ENCODE measurements at places on chromosomes 7 and 10.

GRCh38 chr7:77651575-77652162 is 44.6 kb upstream of the RSBN1L start:
- DNase-seq: peak; percentile 67

DNA sequence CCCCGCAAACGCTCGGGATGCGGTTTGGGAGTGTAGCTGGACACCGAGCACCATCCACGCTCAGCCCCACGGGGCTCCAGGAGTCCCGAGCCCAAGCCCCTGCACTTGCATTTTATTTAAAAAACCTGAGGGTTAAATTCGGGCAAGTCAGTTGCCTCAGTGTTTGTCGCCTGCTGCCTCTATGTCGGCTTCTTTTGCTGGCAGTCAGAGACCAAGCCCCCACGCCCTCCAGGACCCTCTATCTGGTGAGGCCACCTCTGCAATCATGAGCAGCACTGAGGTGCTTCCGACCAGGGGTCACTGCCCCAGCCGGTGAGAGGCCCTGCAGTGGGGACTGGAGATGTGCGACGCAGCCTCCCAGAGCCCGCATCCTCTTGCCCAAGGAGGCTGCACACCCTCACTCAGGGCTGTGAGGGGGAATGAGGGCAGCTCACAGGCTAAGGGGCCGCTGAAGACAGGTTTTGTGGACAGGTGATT is 13.3 kb upstream of the ZNF273 start:
- DNase-seq: no peak

- peak; percentile 43 for DNase-seq
Measured at GRCh38 chr7:74083928-74084721, 521 bp downstream of the LIMK1 start.

DNA sequence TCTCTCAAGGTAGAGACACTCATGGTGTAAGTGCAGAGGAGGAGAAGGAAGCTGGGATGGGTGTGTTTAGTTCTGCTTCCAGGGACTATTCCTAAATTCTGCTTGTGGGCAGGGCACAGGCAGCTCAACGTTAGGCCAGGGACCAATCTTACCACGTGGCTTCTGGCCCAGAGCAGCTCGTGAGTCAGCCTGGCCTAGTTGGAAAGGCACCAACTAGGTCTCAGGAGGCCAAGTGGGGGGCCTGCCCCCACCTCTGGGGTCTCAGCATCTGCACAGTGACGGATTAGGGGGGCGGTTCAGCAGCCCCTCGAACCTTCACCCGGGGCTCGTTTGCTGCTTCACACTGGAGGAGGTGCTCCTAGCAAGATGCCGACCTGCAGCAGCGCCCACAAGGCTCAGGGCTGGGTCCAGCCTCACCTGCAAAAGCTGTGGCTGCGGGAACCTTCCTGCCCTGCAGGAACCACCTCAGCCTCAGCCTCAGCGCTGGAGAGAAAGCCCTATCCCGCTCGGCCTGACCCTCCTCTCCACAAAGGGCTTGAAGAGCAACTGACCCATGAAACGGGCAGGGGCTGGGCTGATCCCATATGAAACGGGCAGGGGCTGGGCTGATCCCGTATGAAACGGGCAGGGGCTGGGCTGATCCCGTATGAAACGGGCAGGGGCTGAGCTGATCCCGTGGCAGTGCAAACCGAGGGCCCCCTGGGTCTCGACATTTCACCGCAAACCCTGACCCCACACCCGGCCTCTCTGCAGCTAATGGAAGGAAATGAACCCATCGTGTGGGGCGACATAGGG is 447.4 kb downstream of the DNAJB6 start:
- DNase-seq: no peak

- peak; percentile 47 for DNase-seq
Measured at GRCh38 chr10:23512355-23513058, 73.6 kb downstream of the OTUD1 start.

DNA sequence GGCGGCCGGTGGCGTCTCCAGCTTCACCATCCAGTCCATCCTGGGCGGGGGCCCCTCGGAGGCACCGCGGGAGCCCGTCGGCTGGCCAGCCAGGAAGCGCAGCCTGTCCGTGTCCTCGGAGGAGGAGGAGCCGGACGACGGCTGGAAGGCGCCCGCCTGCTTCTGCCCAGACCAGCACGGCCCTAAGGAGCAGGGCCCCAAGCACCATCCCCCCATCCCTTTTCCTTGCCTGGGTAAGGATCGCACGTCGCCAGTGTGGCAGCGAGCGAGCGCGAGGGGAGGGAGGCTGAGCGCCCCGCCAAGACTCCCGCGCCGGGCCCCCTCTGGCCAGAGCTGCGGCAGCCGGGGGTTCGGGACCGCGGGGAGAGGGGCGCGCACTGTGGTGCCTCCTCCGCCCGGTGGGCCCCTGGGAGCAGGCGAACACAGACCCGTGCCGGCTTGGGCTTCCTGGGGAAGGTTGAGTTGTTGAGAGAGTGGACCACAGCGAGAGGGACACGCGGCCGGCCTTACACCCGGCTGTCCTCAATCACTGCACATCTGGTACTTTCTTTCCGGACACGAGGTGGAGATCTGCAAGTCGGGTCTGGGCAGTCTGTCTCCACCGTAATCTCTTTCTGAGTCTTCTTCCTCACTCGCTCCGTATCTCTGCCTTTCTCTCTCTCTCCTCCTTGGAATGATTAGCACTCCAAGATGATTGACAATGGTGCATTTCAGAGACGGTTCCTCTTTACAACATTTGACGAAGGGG is 652 bp downstream of the HMX2 start:
- DNase-seq: no peak

GRCh38 chr7:47078241-47078640 is 503.7 kb downstream of the TNS3 start:
- DNase-seq: peak; percentile 43

GRCh38 chr10:25175527-25176420 is 973 bp downstream of the GPR158 start:
- no peak for DNase-seq

GRCh38 chr7:79377097-79377496 is 76.4 kb downstream of the MAGI2 start:
- DNase-seq: peak; percentile 72

DNA sequence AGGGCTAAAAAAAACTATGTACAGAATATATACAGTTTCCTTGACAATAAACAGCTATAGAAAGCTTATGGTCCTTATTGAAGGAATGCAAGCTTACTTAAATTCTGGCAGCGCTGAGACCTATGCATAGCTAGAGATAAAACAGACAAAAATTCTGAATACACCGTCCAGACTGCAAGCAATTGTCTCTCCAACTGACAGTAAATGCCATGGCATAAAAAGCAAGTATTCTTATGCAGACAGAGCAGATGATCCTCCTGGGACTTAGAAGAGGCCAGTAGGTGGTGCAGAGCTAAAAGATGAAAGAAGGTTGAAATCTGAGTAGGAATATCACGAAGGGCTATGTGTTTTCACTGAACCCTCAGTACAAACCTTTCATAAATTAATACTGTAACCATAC is 157.0 kb upstream of the CACNA2D1 start:
- DNase-seq: no peak

- DNase-seq: no peak
Measured at GRCh38 chr7:131603932-131604331, 47.5 kb upstream of the PODXL start.

- DNase-seq: no peak
Measured at GRCh38 chr7:157807510-157807909, 470.7 kb downstream of the DNAJB6 start.

DNA sequence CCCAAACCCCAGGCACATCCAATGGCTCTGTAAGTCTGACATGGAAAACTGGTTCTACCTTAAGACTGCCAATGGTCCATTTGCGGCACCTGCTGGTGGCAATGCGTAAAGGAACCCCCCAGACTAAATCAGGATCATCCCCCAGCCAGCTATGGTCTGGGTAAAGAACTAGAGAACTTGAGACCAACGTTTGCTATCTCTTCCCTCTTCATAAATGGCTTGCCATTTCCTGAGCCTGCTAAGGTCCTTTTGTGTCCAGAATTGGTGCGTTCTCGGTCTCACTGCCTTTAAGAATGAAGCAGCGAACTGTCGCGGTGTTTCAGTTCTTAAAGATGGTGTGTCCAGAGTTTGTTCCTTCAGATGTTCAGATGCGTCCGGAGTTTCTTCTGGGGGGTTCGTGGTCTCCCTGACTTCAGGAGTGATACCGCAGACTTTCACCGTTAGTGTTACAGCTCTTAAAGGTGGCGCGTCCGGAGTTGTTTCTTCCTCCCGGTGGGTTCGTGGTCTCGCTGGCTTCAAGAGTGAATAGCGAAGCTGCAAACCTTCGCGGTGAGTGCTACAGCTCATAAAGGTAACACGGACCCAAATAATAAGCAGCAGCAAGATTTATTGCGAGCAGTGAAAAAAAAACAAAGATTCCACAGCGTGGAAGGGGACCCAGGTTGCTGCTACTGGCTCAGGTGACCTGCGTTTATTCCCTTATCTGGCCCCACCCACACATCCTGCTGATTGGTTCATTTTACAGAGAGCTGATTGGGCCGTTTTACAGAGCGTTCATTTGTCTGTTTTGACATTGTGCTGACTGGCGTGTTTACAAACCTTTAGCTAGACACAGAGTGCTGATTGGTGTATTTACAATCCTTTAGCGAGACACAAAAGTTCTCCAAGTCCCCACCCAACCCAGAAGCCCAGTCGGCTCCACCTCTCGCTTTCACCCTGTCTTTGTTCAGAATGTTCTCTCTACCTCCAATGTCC is 95.4 kb downstream of the ELMO1 start:
- DNase-seq: no peak

DNA sequence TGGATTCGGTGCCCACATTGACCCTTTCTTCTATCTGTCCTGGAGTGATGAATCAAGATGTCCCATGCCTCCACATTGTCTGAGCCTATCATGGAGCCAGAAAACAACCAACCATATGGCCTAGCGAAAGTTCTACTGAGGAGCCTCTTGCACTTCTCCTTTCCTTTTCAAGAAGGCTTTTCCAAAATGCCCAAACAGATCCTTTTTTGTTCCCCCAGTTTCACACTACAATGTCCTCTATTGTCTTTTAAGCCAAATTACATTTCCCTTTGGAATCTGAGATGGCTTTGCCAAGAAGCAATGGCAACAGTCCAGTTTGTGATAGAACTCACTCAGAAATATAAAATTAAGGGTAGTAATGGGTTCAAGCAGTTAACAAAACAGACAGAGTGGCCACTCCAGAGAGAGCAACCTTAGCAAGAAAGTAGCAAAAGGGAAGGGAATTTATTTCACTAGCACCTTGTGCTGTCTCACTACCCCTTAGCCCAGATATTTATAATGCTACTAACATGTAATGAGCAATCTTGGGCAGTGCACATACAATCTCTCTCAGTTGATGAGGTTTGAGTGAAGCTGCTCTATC is 194.6 kb upstream of the PDE1C start:
- DNase-seq: no peak

- no peak for DNase-seq
Measured at GRCh38 chr7:111240371-111240770, 149.4 kb downstream of the LRRN3 start.

DNA sequence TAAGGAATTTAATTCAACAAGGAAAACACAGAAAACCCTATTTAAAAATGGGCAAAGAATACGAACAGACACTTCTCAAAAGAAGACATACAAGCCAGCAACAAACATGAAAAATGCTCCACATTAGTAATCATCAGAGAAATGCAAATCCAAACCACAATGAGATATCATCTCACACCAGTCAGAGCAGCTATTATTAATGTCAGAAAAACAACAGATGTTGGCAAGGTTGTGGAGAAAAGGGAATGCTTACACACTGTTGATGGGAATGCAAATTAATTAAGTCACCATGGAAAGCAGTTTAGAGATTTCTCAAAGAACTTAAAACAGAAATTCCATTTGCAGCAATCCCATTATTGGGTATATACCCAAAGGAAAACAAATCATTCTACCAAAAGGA is 55.2 kb downstream of the GCC1 start:
- no peak for DNase-seq

- peak; percentile 51 for DNase-seq
Measured at GRCh38 chr7:14691597-14692203, 210.9 kb downstream of the DGKB start.

DNA sequence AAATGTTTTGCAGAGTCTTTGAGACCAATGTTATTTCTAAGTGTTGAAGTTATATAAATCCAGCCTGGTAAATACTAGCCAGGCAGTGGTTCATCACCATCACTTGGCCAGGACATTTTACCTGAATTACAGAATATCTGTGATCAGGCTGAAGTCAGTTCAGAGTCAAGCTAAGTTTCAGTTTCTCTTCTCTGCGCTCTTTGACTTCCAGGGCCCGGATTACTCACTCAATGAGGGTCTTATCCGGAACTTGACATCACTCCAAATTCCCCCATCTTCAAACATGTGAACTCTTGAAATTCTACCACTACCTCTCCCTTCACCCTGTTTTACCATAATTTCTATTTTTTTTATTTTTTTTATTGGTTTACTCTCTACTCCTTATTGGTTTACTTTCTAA is 36.6 kb upstream of the CCAR1 start:
- DNase-seq: no peak

- no peak for DNase-seq
Measured at GRCh38 chr7:157666530-157667040, 329.8 kb downstream of the DNAJB6 start.

- DNase-seq: no peak
Measured at GRCh38 chr10:69499726-69500689, 48.7 kb downstream of the TSPAN15 start.

GRCh38 chr7:71970725-71971124 is 441.4 kb downstream of the CALN1 start:
- no peak for DNase-seq

GRCh38 chr10:78186572-78186971 is 152.9 kb downstream of the RPS24 start:
- DNase-seq: no peak

DNA sequence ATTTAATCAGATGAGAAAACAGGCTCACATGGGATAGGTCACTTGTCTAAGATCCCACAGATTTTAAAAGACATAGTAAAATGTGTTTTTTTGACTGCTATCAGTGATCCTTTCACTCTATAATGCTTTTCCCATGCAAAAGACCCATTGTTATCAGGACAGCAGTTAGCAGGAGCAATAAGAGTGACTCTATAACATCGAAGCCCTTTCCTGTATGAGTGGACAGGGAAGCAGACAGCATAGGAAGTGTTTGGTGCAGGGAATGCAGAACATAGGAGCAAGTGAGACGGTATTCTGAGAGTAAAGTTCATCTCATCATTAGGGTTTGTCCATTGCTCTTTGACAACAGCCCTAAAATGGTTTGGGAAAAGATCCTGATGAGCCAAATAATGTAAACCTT is 68.5 kb downstream of the SLC25A13 start:
- no peak for DNase-seq

DNA sequence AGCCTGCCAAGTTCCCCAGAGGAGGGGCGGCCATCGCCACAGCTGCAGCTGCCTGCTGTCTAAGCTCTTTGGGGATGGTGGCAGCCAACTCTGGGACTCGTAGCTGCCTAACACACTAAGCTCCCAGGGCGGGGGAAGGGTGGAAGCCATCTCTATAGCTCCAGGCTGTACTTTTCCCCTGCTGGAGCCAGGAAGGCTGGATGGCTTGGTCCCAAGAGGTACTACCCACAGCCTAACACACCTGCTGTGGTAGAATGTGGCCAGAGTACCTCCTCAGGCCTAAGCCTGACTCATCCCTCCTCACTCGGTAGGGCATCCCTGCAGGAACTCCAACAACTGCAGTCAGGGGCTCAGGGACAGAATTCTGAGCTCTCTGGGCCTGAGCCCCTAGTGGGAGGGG is 151.7 kb upstream of the TAC1 start:
- no peak for DNase-seq

- no peak for DNase-seq
Measured at GRCh38 chr7:155119801-155120382, 49.8 kb downstream of the HTR5A start.
